SK-MEL-5 (cell line): ENCODE measurements at places on chromosomes 3 and 15. TPM values are rescaled to one million over a fixed set of nuclear protein-coding genes. Genes with fewer than 3 reads are reported as not detected.

Gene FETUB
- not detected in 2 replicates for total RNA-seq

Gene TMEM207
- total RNA-seq, result 0.19 and 0.21 TPM in 2 replicates

Gene GOLGA8J
- total RNA-seq, result 0.16 TPM in 1 of 2 replicates, not detected in the other

Gene PLA1A
- total RNA-seq, result 41.4 and 42.0 TPM in 2 replicates

Gene ZCWPW2
- total RNA-seq, result 0.16 TPM in 2 replicates

Gene LMAN1L
- not detected in 2 replicates for total RNA-seq

Gene HCLS1
- total RNA-seq, result 0.13 TPM in 1 of 2 replicates, not detected in the other

Gene LRTM1
- total RNA-seq, result not detected in 2 replicates

Gene SPTSSB
- total RNA-seq, result not detected in 2 replicates

Gene EPB42
- not detected in 2 replicates for total RNA-seq

Gene CLCN2
- 5.7 and 5.9 TPM in 2 replicates for total RNA-seq

Gene CPNE9
- 0.53 and 0.79 TPM in 2 replicates for total RNA-seq

Gene GALNT15
- total RNA-seq, result 0.13 TPM in 1 of 2 replicates, not detected in the other

Gene FES
- total RNA-seq, result 0.16 TPM in 1 of 2 replicates, not detected in the other

Gene TRIM71
- total RNA-seq, result 0.03 TPM in 2 replicates

Gene IL20RB
- 0.37 TPM in 1 of 2 replicates, not detected in the other for total RNA-seq

Gene DAG1
- 98.1 and 98.9 TPM in 2 replicates for total RNA-seq

Gene USP50
- total RNA-seq, result 1.2 TPM in 1 of 2 replicates, not detected in the other

Gene PLA2G4F
- not detected in 2 replicates for total RNA-seq

Gene SLITRK3
- total RNA-seq, result not detected in 2 replicates

Gene ATP13A5
- not detected in 2 replicates for total RNA-seq

Gene TGM4
- not detected in 2 replicates for total RNA-seq

Gene CD96
- total RNA-seq, result 60.5 and 72.2 TPM in 2 replicates

Gene SLC24A5
- total RNA-seq, result 423 and 457 TPM in 2 replicates

Gene TTLL13
- 0.18 TPM in 1 of 2 replicates, not detected in the other for total RNA-seq

Gene ADAMTSL3
- total RNA-seq, result 0.05 and 0.08 TPM in 2 replicates

Gene CELSR3
- total RNA-seq, result 3.2 and 3.6 TPM in 2 replicates

Gene SPINT1
- 0.32 and 1.4 TPM in 2 replicates for total RNA-seq

Gene MKRN3
- total RNA-seq, result not detected in 2 replicates

Gene HIGD2B
- 0.11 TPM in 1 of 2 replicates, not detected in the other for total RNA-seq

Gene MOBP
- not detected in 2 replicates for total RNA-seq

Gene LRRIQ4
- total RNA-seq, result not detected in 2 replicates

Gene FGF12
- 21.8 and 32.5 TPM in 2 replicates for total RNA-seq

Gene SLC12A8
- 0.69 and 1.3 TPM in 2 replicates for total RNA-seq

Gene PEX5L
- total RNA-seq, result 0.08 and 0.21 TPM in 2 replicates

Gene CFAP100
- not detected in 2 replicates for total RNA-seq

Gene GHSR
- not detected in 2 replicates for total RNA-seq
